ENCODE measurements at places on chromosomes 2 and 18.

DNA sequence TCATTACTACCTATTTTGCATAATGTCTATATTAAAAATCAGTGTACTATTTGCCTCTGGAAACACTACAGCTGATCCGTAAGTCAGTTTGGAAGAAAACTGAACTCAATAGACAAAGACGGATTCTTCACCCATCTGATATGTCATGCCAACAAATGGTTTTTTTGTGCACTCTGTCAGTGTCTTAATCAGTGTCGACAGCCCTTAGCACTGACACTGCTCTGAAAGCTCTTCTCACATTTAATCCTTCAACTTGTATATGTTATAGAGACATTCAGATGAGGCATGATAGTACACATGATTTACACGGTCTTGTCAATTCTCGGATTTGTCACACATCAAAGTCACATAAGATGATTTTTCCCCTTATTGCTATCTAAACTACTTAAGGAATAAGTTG lies 347.5 kb upstream of the GALNT5 start:
- DNase-seq, result no peak

- DNase-seq, result no peak
Observed at GRCh38 chr2:80896576-80896975, 592.0 kb upstream of the LRRTM1 start.

DNA sequence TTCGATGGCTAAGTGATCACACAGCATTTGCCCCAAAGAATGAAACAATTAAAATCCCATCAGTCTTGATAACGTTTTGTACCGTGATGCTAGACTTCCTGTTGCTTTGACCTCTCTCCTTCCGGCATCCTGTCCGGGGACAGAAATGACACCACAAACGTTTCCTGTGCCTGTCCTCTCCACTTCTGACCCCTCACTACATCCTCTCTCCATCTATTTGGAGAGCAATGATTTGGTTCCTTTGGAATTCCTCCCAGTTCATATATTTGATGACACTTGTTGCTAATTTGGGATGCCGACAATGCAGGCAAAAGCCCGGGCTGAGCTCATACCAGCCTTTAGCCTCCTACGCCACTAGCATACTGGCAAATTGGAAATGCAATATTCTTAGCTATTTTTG lies 151.2 kb upstream of the CCDC68 start:
- DNase-seq, result no peak

DNA sequence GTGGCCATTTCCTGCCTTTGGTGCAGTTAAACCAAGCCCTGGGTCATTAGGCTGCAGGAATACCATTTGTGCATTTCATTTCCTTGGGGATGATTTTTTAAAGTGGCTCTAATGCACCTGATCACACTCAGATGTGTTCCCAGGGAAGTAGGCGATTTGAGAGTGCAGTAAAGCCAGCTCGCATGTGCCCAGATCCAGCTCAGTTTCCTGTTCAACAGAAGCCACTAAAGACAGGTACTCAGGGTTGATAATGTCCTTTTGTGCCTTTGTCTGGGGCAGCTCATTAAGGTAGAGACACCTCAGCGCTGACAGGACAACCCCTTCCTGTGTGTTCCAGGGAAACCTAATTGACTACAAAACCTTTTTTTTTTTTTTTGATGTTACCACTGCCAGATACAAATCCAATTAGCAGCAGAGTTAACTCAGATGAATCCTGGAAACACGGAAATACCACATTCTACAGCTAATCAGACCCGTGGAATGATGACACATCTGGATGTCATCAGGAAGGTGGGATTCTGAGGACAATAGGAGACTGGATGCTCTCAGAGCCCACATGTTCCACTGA lies 15.2 kb upstream of the CHRNA1 start:
- DNase-seq, result no peak

DNA sequence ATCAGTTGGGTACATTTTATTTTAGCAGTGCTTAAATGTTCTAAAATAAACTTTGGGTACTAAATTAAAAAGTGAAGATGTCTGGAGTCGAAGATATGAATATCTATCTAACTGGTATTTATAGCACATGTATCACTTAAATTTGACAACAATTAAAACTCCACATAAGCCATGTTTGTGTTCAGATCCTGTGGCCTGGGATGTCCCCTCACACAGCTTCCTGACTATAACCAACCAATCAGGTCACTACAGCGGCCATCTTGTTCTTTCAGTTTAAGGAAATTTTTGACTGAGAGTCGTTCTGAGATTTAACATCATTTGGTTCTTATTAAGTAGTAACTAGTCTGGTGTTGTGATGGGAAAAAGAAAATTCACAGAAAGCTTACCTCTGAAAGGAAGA lies 170.7 kb upstream of the NRP2 start:
- DNase-seq, result no peak

GRCh38 chr2:125796784-125797183 lies 859.2 kb upstream of the GYPC start:
- DNase-seq, result no peak
